Thymus (tissue), 14 donors: ENCODE measurements at places on chromosomes 5 and 9.
A peak's percentile ranks its signal among the peaks of the same experiment; 100 is the strongest.

- no peak for DNase-seq
Measured at GRCh38 chr5:154163327-154164248, 26.9 kb upstream of the GALNT10 start.

- no peak for DNase-seq
Measured at GRCh38 chr5:172339264-172340180, 56.0 kb upstream of the UBTD2 start.

DNA sequence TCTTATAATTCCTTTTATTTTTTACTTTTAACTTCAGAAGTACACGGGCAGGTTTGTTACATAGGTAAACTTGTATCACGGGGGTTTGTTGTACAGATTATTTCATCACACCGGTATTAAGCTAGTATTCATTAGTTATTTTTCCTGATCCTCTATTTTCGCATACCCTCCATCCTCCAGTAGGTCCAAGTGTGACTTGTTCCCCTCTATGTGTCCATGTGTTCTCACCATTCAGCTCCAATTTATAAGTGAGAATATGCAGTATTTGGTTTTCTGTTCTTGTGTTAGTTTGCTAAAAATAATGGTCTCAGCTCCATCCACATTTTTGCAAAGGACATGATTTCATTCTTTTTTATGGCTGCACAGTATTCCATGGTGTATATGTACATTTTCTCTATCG lies 43.1 kb upstream of the IFNE start:
- no peak for DNase-seq

DNA sequence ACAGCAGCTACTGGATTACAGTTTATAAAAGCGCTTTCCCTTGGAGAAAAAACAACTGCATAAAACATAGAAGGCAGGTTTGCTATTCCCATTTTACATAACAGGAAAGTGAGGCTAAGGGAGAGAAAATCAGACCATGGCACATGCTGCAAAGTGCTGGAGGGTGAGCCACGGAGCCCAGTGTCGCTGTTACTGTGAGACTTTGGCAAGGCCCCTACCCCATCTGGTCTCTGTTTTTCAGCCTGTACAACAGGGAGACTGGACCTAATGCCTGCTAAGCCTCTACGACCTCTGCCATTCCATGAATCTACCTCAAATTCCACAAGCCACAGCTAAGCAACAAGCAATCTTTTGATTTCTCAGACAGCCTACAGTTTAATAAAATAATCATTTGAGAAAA lies 139.2 kb downstream of the GABBR2 start:
- no peak for DNase-seq

GRCh38 chr5:172104021-172104420 lies 84.0 kb downstream of the STK10 start:
- no peak for DNase-seq

DNA sequence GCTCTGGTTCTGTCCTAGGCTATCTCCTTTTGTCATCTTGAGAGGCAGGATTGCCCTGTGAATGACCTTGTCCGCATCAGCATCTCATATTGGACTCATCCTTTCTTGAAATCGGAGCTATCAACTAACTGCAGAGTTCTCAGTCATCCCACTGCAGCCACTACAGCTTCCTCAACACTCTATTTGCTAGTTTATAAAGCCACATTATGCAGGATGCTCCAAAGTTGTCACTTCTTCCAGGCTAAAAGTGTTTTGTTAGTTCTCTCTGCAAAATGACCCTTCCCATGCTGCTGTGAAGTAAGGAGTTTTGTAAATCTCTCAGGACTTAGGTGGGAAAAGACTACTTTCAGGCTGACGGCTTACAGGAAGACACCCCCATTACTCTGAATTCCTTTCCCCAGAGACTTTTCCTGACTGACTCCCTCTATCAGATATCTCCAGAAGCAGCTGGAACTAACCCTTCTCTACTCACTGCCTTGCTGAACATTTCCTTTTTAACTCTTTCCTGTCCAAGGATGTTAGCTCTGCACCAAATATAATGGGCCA lies 257.6 kb downstream of the NFIB start:
- DNase-seq: no peak

GRCh38 chr9:13479096-13479495 lies 199.6 kb upstream of the MPDZ start:
- DNase-seq: no peak

DNA sequence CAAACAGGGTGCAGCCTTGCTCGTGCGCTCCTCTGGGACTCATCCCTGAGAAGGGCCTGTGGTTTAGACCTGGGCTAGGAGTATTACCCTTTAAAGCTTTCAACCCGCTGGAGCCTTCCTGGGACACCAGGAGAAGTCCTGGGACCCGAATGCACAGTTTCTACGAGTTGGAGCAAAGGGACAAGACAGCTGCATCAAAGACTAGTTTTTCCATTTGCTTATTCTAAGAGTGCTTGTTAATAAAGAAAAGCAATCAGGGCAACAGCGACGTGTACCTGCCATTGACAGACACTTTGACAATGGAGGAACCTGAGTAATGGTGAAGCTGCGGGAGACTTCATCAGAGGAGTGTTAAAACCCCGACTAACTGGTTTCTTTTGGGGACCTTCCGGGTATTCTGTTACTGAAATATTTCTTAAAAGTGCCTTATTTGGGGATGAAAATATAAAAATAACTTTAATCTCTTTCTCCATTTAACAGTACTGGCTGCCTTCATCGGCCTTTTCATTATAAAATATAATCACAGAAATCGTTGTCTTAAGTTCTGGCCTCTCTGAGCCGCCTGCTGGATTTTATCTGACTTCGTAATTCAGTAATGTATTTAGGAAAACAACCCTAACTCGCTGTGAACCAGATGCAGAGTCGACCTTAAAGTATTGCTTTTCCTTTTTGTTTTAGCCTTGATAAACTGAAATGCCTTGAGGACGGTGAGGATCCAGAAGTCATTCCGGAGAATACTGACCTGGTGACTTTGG lies 732 bp downstream of the SNAPC3 start:
- peak; percentile 41 for DNase-seq

GRCh38 chr9:16262477-16263261 lies 607.8 kb downstream of the BNC2 start:
- peak; percentile 28 for DNase-seq

DNA sequence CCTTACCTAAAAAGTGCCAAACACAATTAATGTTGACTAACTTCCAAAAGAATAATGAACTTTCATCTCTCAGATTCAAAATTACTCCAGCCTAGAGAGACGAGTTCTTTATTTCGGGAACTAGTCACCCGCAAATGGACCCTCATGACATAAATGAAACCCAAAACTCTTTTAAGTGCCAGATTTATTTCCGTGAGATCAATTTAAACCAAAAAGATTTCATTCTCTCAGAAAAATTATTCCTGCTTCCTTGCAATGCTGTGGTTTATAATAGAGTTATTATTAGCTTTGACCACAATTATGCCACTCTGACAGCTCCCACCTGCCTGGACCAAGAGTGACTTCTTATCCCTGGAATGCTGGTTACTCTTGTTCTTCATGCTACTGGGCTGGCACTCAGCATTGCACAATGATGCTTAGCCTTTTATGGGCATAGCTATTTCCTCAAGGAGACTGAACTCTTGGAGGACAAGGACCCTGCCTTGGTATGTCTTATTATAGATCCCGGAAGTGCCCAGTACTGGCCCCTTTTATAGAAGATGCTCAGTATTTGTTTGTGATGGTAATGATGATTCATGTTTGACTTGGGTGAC lies 183.5 kb downstream of the SNX18 start:
- no peak for DNase-seq

GRCh38 chr5:108728566-108729241 lies 19.0 kb upstream of the FER start:
- peak; percentile 30 for DNase-seq

DNA sequence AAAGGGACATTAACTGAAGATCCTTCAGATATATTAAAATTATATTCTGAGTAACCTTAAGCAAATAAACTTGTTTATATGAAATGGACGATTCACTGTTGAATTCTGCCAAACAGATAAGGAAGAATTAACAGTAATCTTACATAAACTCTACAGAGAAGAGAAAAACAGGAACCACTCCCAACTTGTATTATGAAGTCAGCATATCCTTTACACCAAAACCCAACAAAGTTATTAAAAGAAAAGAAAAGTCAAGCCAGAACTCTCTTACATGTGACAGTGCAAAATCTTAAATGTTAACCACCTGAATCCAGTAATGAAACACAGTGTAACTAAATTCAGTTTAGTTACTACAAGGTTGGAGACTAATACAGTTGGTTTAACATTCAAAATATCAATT lies 185.8 kb downstream of the DEPDC1B start:
- no peak for DNase-seq

- DNase-seq: no peak
Measured at GRCh38 chr5:4216142-4216541, 620.5 kb downstream of the IRX1 start.

GRCh38 chr9:89311346-89312221 lies 589 bp downstream of the CKS2 start:
- no peak for DNase-seq

- DNase-seq: no peak
Measured at GRCh38 chr9:81969971-81970370, 18.6 kb upstream of the SPATA31D1 start.

DNA sequence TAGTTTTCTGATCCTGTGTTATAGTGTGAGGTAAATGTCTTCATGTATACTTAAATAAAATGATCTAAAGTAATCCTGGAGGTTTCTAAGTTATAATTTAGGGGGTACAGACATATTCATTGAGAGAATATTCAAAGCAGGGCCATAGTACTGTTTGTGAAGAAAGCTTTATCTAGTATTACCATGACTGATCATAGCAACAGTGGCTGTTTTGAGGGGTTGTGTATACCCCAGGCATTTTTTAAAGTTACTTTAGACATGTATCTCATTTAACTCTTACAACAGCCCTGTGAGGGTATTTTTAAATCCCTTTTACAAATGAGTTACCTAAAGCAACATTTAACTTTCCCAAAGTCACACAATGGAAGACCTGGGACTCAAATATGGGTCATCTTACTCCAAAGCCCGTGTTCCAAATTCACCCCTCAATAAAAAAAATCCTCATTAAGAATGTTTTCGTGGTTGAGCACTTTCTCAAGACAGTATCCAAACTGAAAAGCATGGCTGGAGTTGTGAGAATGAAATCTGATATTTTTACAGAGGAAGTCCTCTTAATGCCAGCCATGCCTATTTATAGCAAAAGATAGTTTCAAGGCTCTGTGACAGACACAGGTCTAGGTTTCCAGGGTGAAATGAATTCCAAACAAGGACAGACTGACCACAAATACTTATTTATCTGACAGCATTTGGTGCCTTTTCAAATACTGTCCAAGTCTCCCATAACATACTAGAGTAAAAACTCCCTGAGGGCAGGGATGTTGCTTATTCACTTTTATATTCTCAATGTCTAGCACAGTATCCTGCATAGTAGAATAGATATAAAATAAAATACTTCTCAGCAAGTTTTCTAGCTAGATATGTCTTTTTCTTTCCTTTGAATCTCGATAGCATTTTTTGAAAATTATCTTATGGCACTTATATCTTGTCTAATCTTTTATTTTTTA lies 10.4 kb downstream of the STOM start:
- no peak for DNase-seq

DNA sequence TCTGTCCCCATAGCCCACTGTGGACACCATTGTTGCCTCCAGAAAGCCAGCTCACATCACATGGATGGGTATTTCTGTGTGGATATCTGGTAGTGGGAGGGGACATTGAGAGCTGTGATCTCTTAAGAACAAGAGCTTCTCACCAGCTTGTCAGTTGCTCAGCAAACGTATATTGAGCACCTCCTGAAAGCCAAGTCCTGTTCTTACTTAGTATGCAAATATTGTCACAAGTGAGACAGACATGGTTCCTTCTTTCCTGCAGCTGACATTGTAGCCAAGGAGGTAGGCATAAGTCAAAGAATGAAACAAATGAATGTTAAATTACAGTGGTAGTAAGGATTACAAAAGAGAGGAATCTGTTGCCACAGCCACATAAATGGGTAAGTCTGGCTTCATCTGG lies 3.8 kb downstream of the TCOF1 start:
- DNase-seq: no peak

DNA sequence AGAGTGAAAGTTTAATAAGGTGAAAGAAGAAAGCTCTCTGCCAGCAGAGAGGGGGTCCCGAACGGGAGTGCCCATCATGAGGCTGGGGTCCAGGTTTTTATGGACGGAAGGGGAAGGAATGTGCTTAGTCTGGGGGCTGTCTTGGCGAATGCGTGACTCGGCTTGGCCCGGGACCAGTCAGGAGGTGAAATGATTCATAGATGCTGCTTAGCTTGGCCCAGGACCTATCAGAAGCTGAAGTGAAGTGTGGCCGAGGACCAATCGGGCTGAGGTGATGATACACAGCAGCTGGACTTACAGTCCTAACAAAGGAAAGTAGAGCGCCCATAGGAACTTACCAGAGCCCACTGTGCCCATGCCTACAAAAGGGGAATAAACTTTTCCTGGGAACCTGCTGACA lies 3.9 kb upstream of the FKTN start:
- no peak for DNase-seq

GRCh38 chr5:172525307-172525995 lies 71.1 kb upstream of the SH3PXD2B start:
- DNase-seq: no peak

GRCh38 chr9:132168851-132169250 lies 7.0 kb downstream of the NTNG2 start:
- DNase-seq: no peak
